HT-29 (cell line): ENCODE measurements at places on chromosomes 13 and 19.
A peak's percentile ranks its signal among the peaks of the same experiment; 100 is the strongest.

DNA sequence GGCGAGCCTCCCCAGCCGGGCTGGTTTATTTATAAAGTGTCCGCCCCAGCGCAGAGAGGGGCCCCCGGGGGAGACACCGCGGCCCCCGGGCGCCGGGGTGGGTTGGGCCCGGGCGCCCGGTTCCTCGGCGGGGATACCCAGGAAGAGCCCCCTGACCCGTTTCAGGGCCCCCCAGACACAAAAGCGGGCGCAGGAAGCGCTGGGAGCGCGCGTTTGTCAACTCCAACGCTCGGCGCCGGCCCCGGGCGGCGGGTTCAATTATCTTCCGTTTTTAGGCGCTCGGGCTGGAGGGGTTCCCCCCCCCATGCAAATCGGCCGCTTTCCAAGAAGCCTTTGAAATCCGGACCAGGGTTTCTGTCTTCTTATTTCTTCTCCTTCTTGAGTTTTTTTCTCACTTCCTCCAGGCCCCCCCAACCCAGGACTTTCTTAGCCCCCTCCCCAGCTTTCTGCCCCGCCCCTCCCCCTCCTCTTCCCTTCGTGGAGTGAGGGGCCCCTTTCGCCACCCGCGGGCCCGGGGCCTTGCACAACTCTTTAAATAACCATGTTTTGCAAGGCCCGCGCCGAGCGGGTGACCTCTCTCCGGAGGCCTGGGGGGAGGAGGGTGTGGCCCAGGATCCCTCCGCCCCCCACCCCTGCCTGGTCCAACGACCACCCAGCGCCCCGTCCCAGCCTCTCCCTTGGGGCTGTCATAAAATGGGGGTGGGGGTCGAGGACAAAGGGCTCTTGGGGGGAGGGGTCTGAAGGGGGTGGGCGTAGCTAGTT lies 935 bp downstream of the ARID3A start:
- DNase-seq, result no peak

DNA sequence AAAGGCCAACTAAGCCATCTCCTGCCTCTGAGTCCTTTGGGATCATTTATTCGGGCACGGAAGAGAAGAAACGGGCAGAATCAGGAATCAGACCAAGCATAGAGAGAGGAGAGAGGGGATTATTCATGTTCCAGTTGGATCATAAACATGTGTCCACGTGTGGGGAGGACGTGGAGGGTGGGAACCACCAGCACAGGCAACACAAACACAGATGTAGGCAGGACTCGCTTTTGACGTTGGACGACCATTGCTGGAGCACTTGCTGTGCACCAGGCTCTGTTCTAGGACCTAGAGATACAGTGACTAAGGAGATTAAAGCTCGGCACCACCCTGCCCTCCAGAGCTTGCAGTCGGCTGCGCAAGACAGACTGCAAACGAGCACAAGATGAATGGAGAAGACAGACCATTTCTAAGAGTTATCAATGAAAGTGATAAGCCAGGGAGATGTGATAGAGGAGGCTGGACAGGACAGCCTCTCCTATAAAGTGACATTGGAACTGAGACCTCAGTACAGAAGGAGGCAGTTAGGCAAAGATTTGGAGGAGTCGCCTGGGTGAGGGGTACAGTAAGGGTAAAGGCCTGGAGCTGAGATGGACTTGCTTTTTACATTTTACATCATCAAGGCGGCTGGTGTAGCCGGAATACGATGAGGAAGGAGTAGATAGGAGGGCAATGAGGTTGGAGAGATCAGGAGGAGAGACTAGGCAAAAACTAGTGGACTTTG lies 716 bp downstream of the SH2D3A start:
- DNase-seq, result no peak

- no peak for DNase-seq
Measured at GRCh38 chr13:58619396-58620113, 988.0 kb downstream of the PCDH17 start.

DNA sequence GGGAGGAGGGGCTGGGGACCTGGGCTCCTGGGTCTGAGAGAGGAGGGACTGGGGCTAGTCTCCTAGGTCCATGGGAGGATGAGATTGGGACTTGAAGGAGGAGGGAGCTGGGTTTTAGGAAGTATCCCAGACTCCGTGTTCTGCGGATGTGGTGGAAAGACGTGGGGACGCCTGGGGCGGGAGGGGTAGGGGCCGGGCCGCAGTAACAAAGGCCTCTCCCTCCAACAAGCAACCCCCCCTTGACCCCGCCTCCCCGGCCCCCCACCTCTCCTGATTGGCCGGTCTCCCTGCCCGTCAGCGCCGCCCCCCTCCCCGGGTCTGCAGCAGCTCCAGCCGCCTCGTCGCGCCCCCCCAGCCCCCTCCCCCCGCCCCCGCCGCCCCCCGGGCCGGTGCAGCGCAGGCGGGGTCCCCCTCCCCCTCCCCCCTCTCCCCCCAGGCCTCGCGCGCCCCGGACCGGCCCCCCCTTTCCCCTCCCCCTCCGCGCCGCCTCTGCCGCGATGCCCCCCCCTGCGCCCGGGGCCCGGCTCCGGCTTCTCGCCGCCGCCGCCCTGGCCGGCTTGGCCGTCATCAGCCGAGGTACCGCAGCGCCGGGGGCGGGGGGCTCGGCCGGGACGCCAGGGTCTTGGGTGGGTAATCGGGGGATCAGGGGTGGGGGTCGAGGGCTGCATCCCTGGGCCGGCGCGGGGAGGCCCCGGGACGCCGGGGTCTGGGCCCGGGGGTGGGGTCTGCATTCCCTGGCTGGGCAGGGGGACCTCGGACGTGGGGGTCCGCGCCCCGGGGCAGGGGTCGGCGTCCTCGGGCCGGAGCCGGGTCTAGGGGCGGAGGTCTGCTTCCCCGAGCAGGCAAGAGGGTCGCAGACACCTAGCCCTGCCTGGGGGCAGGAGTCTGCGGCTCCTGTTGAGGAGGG lies at the start of gene IGLON5:
Gene IGLON5 (plus strand): TSS at position 294 of the 907 bp plus-strand sequence. CDS start 204 bp downstream, at position 498.
- no peak for DNase-seq

- no peak for DNase-seq
Measured at GRCh38 chr13:25253702-25254101, 33.6 kb downstream of the MTMR6 start.

DNA sequence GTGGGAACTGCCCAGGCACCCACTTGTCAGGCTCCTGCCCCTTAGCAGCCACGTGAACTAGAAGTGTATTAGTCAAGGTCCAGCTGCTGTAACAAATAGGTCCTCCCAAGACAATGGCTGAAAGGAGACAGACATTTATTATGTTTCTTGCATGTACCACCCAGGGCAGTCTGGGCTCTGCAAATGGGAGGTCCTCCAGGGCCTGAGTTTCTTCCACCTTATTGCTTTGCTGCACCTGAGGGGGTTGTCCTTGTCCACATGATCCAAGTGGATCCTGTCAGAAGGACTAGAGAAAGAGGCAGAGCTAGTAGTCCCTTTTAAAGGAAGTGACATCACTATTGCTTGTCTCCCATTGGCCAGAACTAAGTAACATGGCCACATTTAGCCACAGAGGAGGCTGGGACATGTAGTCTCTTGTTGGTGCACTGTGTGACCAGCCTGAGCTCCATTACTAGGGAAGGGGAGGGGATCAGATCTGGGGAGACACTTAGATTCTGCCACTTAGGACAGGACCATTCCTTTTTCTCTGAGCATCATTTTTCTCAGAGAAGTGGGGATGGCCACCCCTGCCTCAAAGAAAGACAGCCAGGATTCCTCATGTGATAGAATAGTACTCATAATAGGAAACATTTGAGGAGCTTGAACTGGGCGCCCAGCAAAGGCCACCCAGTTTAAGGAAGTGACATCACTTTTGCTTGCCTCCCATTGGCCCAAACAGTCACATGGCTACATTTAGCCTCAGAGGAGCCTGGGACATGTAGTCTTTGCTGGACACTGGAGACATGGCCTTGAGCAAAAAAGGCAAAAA lies 15.1 kb downstream of the CC2D1A start:
- peak; percentile 48 for DNase-seq

DNA sequence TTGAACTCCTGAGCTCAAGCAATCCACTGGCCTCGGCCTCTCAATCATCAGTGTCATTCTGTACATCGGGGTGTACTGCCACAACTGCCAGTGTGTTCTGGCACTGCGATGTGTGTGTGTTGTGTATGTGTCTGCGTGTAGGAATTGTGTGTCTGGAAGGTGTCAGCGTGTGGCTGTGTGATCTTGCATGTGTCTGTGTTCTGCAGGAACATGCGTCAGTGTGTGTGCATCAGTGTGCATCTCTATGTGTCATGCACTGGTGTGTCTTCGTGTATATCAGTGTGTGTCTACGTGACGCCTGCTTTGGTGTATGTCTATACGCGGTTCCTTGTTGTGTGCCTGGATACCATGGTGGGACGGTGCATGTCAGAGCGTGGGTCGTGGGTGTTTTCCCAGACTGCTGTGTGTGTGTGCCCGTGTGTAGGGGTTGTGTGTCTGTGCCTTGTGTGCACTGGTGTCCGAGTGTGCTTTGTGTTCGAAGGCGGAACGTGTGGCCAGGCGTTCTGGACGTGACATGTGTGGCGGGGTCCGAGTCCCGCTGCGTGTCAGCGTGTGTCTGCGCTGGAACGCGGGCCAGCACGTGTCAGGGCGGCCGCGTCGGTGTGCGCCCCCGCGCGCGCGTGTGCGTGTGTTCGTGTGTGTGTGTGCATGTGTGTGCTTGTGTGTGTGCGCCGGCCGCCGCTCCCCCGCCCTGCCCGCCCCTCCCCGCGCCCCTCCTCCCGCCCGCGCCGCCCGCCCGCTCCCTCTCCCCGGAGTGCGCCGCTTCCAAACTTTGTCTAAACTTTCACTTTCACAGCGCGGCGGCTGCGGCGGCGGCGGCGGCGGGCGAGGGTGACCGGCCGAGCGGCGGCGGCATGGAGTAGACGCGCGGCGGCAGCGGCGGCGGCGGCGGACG lies at the start of gene NFIX:
Gene NFIX (plus strand): TSS at position 775 of the 895 bp plus-strand sequence. CDS start 363 bp downstream, outside the sequence.
- DNase-seq, result peak; percentile 9
